ENCODE measurements at places on chromosomes 5 and 9.

GRCh38 chr5:169243651-169244422 lies 57.1 kb downstream of the SLIT3 start:
- no peak for DNase-seq

DNA sequence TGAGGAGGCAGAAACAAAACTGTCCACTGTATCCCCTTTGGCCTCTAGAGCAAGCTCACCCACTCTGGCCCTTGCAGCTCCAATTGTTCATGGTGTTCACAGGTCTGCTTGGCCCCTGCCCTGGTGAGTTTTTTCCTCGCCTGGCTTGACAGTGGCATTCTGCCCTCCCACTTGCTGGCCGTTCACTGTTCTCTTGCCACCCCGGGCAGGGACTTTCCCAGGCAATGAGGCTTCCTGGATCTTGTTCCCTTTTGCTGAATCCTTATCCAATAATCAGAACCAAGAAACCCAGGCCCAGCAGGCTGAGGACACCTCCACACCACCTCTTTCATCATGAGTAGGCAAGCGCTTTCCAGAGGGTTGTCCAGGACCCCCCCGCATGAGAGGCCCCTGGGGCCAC lies 31.2 kb downstream of the ZNF618 start:
- no peak for DNase-seq

- DNase-seq = no peak
Measured at GRCh38 chr9:136339958-136340310, 12.6 kb downstream of the GPSM1 start.

DNA sequence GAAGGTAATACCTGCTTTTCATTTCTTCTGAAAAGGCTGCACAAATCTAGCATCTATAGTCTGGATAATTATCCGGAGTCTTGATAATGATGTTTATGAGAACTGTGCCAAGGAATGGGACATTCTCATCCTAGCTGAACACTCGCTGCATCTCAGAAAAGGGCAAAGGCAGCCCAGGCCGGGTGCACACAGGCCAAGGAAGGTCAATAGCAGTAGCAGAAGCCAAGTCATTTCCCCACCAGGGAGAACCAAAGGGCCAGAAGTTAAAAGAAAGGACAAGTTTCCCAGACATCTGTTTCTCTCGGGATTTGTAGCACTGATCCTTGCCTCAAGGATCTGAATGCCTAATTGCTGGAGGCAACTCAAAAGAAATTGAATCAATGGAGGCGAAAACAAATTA lies 66.1 kb upstream of the ANKRD55 start:
- no peak for DNase-seq

- no peak for DNase-seq
Measured at GRCh38 chr9:99431103-99431502, 209.0 kb downstream of the SEC61B start.

DNA sequence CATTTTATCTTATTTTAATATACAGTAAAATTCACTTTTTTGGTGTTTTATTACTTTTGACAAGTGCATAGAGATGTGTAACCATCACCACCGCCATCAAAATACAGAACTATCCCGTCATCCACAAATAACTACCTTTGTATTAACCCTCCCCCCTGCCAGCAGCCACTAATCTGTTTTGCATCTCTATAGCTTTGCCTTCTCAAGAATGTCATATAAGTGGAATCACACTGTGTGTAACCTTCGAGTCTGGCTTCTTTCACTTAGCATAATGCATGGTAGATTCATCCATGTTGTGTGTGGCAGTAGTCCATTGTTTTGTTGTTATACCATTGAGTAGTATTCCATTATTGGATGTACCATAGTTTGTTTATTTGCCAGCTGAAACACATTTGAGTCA lies 98.8 kb downstream of the BOD1 start:
- DNase-seq = no peak

GRCh38 chr9:131968632-131969031 lies 111.0 kb downstream of the MED27 start:
- no peak for DNase-seq

DNA sequence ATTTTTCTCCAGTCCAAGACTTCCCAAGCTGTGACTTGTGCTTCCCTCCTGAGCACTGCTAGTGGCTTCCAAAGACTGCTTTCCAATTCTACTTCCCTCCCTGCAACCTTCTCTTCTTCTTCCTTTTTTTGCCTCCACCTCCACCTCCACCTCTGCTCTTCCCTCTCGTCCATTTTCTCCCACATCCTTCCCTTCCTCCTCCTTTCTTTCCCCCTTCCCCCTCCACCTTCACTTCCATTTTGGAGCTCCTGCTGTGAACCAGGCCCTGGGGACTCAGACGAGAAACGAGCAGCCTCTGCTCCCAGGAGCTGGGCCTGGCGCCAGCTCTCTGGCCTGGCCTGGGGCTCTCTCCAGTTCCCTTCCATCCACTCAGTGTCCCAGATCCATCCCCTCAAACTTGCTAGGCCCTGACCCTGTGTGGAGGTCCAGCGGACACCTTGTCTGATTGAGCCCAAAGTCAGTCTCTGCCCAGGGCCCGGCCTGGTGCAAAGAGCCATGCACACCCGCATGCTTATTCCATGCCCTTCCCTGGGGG lies 5.6 kb downstream of the GADD45G start:
- no peak for DNase-seq

DNA sequence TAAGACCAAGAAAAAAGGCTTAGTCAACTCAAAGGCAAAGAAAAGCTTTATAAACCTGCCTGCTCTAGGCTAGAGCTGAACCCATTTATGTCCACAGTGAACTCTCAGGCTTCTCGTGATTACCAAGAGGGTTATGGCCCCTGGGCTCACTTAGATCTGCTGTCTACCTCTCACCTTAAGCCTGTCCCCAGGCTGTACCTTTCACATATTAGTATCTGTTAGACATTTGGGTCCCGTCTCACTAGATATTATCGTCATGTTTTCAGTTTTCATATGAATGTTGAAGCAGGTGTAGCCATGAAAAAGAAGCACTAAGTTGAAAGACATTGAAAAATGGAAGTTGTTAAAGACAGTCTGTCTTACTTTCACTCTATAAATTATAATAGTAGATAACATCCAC lies 75.2 kb upstream of the COX7C start:
- DNase-seq = no peak

DNA sequence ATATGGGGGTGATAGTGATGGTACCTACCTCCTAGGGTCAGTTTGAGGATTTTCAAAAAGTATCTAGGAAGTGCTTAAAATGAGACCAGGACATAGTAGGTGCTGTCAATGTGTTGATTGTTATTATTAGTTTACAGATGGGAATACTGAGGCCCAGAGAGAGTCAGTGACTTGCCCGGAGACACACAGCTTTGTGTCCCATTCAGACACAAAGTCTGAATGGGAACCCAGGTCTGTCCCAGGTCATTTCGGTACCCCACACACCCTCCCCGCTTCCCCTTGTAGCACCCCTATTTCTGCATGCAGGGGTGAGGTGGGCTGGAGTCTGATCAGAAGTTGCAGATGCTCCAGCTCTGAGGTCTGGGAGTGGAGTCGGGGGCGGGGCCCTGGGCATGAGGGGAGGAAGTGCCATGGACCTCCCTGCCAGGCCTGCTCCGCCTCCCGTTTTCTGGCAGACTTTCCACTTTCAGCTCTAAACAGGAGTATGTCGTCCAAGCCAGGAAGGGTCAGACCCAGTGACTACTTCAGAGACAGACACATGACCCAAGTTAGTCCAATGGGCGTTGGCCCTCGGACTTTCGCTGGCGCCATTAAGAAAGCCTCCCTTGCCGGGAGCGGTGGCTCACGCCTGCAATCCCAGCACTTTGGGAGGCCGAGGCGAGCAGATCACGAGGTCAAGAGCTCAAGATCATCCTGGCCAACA lies 3.2 kb upstream of the DBN1 start:
- DNase-seq = no peak

DNA sequence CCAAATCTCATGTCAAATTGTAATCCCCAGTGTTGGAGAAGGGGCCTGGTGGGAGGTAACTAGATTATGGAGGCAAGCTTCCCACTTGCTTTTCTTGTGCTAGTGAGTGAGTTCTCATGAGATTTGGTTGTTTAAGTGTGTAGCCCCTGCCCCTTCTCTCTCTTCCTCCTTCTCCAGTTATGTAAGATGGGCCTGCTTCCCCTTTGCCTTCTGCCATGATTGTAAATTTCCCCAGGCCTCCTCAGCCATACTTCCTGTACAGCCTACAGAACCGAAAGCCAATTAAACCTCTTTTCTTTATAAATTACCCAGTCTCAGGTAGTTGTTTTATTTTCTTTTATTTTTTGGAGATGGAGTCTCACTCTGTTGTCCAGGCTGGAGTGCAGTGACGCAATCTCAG lies 18.2 kb upstream of the TXNDC8 start:
- no peak for DNase-seq

DNA sequence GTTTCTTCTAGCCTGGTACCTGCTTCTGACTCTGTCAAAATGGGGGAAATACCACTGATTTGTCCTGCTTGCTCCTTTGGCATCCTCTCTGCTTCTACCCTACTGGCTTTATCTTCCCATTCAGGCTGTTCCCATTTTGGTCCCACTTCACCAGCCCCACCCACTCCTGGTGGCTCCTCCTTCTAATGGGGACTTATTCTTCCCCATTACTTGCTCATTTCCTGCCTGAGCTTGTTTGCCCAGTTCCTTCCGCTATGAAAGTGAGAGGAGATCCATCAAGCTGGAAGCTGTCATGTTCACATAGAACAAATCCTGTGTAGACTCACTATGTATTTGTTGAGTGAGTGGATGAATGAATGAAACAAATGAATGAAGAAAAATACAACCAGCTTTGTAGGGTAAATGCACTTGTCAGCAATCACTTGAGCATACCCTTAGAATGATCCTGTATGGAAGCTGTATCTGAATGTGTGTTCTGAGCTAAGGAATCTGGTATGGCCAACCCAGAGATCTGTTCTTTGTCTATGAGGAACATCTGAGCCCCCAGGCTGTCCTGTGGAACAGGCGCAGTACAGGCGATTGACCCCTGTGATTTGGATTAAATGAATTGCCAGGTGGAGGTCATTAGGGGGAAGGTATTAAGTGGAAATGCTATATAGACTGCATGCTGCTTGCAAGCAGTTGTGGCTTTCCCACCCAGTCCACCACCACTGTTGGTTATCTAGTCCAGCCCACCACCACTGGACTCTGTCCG lies 89.5 kb downstream of the APBA1 start:
- DNase-seq = no peak

DNA sequence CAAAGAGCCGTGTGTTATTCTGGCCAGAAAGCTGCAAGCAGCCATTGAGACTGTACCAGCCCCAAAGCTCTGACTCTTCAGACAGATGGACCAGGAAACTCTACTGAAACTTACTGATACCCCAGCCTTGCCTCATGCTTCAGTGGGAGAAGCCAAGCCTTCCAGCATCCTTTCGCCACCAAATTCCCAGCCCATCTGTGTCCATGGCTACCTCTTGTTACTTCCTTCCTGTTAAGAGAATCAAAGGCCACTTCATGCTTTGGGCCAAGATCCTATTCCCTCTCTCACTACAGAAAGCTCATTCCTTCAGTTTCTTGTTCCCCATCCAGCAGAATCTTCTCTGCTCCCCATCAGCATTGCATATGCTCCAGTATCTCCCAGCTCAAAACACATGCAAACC lies 46.9 kb upstream of the FREM1 start:
- DNase-seq = no peak

DNA sequence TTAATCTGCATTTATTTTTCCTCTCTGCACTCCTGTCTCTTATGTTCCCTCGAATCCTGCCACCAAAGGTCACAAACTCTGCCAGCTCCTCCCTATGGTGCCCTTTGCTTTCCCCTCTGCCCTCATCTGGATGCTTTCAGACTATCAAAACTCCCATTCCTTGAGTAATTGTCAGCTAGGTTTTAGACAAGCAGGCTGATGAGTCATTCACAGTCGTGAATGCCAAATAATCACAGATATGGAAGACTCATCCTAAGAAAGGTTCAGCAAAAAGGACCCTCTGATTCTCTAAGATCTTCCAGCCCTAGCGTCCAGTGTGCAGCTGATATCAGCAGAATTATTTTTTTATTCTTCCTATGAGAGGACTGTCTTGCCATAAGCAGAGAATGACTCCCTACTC lies 104.5 kb upstream of the NUDT12 start:
- no peak for DNase-seq

DNA sequence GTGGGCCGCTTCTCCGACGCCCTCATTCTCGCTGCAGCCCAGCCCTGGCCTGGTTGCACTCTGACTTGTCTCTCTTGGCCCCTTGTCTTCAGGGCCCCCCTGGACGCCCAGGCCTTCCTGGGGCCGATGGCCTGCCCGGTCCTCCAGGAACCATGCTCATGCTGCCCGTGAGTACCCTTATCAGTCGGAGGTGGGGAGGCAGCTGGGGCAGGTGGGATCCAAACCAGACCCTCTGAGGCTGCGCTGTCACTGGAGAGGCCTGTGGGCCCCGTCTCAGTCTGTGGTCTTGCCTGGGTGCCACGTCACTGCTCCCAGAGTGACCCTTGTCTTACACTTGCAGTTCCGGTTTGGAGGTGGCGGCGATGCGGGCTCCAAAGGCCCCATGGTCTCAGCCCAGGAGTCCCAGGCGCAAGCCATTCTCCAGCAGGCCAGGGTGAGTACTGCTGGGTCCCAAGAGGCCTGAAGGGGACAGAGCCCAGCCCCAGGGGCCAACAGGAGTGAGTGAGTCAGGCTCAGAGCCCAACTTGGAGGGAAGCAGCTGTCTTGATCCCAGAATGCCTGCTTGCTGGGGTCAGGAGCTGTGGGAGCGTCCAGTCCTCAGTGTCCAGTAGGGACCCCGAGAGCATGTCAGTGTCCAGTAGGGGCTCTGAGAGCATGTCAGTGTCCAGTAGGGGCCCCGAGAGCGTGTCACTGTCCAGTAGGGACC lies 109.0 kb downstream of the COL5A1 start:
- no peak for DNase-seq

GRCh38 chr9:123043081-123043939 lies 9.8 kb downstream of the GPR21 start:
- no peak for DNase-seq

GRCh38 chr5:6592601-6593000 lies 40.2 kb downstream of the NSUN2 start:
- no peak for DNase-seq

GRCh38 chr9:76292246-76292645 lies 102.0 kb downstream of the RFK start:
- DNase-seq = no peak

GRCh38 chr9:96217294-96217707 lies 84.7 kb downstream of the HSD17B3 start:
- no peak for DNase-seq

GRCh38 chr9:81320909-81321482 lies 368.4 kb downstream of the TLE1 start:
- no peak for DNase-seq

DNA sequence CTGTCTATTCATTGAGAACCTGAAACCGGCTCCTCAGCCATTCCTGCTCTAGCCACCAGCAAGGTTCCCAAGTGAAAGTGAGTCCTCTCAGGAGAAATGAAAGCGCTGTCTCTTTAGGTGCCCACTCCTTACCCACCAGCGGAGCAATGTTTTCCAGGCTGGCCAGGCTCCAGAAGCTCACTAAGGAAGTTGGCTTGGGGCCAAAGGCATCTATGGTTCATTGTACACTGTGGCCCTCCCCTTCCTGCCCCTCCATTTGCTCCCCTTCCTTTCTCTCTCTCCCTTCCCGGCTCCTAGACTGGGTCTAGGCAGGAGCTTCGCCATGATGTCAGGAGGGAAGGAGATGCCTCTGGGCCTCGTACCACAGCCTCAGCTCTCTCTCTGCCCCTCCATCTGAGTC lies 1.1 kb upstream of the GABRP start:
- DNase-seq = no peak

- DNase-seq = no peak
Measured at GRCh38 chr9:90826326-90827020, 24.9 kb downstream of the SYK start.

GRCh38 chr9:124274738-124275137 lies 17.0 kb downstream of the NEK6 start:
- DNase-seq = no peak

GRCh38 chr5:42621242-42621641 lies 135.4 kb upstream of the CCDC152 start:
- DNase-seq = no peak

All from DND-41 (cell line).